ENCODE measurements at places on chromosomes 13 and 19. TPM values are rescaled to one million over a fixed set of nuclear protein-coding genes. Genes with fewer than 3 reads are reported as not detected.
A peak's percentile ranks its signal among the peaks of the same experiment; 100 is the strongest.

GRCh38 chr19:37867831-37868230, 38.6 kb downstream of the WDR87 start:
- DNase-seq, result peak; percentile 5

- DNase-seq, result peak; percentile 88
Observed at GRCh38 chr19:2529473-2529918, 53.6 kb downstream of the GADD45B start.

GRCh38 chr13:98274921-98275487, 97.9 kb upstream of the RNF113B start:
- DNase-seq, result no peak

DNA sequence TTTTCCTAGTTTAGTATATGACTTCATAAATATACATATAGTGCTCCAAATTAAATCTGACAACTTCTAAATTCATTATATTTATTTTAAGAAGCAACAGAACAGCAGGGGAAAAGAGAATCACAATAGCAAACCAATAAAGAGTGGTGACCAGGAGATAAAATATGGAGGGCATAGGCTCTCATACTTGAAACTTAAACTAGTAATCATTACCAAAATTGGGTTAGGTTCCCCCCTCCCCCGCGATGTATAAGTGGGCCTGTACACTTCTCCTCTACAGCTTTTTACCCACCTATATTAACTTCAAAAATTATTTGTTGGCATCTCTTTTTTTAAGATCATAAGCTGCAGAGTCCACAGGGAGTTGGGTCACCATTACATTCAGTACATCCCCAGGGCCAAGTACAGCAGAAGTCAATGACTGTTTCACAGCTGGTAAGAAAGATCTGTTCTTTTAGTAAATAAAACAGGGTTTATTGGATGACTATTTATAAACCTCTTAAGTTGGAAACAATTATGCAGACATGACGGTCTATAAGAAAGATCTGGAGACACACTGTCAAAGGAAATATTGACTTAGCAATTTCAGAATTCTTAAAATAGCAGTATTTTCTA, 29.4 kb downstream of the KLF12 start:
- no peak for DNase-seq

- no peak for DNase-seq
Observed at GRCh38 chr19:17379221-17379631, 2.1 kb upstream of the PLVAP start.

- DNase-seq, result no peak
Observed at GRCh38 chr19:30068528-30069395, 126.7 kb downstream of the URI1 start.

DNA sequence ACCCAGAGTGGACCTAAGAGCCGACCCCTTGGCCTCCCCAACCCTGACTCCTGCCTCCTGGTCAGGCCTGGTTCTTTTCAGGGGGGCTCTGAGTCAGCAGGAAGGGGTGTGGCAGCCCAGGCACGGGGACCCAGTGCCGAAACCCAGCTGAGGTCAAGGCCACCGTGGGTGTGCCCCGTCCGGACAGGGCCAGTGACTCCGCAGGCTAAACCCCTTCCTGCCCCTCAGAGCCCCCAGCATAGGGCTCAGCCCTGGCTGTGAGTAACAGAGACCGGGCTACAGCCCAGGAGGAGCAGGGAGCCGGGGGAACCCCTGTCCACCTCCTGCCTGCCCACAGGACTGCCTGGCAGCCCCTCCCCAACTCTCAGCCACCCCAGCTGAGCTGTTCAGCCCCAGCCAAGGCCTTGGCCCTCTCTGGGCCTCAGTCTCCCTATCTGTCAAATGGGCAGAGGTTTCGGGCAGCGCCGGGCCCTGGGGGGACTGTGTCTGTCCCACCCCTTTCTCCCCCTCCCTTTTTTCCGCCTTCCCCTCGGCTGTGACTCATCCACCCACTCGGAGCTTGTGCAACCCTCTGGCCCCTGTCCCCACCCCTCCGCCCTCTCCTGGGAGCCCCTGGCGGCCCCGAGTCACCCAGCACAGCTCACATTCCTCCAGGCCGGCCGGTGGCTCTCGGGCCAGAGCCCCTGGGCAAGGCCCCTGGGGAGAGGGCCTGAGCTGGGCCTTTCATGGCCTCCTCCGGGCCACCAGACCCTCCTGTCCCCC, 8.6 kb downstream of the ZBTB7A start:
- DNase-seq, result peak; percentile 90

DNA sequence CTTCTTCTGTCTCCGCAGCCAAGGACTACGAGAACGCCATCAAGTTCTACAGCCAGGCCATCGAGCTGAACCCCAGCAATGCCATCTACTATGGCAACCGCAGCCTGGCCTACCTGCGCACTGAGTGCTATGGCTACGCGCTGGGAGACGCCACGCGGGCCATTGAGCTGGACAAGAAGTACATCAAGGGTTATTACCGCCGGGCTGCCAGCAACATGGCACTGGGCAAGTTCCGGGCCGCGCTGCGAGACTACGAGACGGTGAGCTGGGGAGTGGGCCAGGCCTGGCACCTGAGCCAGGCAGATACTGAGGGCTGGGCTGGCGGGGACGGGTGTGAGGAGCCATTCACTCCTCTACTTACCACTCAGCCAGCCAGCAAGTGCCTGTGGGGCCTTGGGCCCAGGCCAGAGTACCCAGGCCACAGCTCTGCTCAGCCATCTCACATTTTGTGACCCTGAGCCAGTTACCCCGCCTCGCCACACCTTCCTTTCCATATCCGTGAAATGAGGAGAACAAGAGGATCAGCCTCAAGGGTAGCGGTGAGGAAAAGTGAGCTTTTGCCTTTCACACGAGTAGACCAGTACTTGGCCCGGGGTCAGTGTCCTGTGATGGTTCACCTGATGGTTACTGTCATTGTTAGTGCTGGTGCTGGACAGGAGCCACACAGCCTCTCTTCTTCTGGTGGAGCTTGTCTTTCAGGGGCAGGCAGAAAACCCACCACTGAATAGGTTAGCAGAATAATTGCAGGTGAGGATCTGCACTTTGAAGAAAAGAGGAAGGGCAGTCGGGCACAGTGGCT, 7.0 kb downstream of the PPP5C start:
- no peak for DNase-seq

DNA sequence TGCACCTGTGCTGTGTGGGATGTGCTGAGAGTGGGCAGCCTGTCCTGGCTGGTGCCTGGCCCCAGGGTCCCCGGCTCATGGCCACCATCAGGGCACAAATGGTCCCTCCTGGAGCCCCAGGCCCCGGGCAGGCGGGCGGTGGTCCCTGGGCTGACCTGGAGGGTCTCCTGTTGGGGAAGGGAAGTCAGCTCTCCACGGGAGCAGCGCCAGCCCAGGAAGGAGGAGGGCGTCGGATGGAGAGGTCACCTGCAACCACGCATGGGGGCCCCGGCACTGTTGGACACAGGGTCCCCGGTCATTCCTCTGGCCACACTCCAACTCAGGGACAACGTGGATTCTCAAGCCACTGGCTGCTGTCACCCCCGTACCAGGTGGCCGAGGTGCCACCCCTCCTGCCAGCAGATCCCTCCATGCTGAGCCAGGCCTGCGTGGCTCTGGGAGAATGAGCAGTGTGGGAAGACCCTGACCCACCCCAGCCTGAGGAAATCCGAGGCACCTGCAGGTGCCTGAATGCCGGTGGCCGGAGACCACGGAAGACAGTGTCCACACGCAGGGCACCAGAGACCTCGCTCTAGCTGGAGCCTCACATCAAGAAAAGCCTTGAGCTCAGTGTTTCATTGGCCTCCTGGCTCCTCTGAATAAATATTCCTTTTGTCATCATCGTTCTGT, 13.5 kb downstream of the LMNB2 start:
- no peak for DNase-seq

DNA sequence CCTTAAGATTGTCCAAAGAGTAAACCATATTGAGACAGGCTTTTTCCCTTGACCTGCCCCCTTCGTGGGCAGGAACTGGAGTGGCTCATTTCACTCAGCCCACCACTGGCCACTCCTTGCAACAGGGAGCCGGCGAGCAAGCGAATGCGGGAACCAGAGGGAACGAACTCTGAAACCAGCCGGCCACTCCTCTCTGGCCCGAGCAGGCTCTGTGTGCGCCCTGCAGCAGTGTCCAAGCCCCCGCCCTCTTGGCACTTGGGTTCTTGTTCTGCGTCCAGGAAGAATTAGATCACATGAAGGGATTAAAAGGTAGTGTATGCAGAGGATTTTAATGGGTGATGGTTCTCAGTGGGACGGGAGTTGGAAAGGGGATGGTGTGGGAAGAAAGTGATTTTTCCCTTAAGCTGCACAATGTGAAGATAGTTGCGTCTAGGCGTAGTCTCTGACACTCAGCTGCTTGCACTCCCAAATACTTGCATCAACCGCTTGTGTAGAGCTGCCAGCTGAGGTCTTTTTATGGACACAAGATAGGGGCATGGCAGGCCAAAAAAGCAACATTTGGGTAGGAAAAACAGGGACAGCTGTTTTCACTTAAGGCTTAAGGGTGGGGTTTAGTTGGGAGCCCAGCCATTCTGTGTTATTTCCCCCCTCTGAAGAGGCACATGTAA, 1209.7 kb upstream of the PCDH20 start:
- DNase-seq, result no peak

- DNase-seq, result no peak
Observed at GRCh38 chr13:24076109-24076508, 84.4 kb upstream of the SPATA13 start.

- DNase-seq, result peak; percentile 20
Observed at GRCh38 chr13:82747291-82747690, 1135.0 kb downstream of the SLITRK1 start.

DNA sequence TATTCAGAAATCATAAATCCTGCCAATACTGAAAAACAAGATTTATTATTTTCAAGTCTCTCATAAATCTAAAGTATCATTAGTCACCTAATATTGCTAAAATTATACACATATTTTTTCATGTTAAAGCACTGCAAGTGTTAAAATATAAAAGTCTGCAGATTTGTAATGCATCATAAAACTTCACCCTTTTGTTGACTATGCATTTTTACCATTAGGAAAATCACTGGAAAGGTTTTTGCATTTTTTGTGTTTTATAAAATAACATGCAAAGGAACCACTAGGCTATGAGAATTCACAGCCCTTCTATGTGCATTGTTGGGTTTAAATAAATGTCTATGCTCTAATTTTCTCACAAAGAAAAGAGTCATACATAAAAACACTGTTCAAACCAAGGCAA, 407.3 kb downstream of the DACH1 start:
- no peak for DNase-seq

The EPN1 gene
- 73.8 TPM for total RNA-seq

The CCDC194 gene
- total RNA-seq, result not detected

The GPC6 gene
- total RNA-seq, result 92.6 TPM

The KLK1 gene
- not detected for total RNA-seq

Measured in fibroblast of the aortic adventitia (primary cell).